ENCODE measurements at places on chromosomes 1 and 21.

GRCh38 chr1:51583532-51583931 is 33.4 kb upstream of the OSBPL9 start:
- DNase-seq: no peak

DNA sequence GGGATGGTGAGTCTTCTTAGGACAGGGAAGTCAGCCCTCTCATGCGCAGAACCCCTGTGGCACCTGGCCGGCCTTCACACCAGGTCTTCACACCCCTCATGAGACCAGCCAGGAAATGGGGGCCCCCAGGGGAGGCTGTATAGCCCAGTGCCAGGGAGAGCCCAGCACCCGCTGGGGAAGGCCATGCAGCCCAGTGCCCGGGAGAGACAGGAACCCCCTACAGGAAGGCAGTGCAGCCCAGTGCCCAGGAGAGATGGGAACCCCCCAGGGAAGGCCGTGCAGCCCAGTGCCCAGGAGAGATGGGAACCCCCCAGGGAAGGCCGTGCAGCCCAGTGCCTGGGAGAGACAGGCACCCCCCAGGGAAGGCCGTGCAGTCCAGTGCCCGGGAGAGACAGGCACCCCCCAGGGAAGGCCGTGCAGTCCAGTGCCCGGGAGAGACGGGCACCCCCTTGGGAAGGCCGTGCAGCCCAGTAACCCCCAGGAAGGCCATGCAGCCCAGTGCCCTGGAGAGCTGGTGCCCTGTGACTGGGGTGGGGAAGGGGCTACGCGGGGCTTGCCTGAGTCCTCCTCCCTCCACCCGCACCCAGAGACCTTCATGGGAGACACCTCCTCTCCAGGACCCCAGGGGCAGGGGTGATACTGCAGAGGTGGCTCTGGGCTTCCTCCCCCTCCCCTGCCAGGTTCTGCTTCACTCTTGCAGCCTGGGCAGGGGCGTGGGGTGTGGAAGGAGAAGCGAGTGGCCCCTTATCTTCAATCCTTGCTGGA is 110.5 kb upstream of the COL6A1 start:
- no peak for DNase-seq

GRCh38 chr21:18204931-18205330 is 39.7 kb upstream of the CHODL start:
- DNase-seq: no peak

GRCh38 chr1:246157516-246157915 is 349.6 kb downstream of the SMYD3 start:
- DNase-seq: no peak

GRCh38 chr1:67983867-67984266 is 66.6 kb downstream of the DIRAS3 start:
- DNase-seq: no peak

DNA sequence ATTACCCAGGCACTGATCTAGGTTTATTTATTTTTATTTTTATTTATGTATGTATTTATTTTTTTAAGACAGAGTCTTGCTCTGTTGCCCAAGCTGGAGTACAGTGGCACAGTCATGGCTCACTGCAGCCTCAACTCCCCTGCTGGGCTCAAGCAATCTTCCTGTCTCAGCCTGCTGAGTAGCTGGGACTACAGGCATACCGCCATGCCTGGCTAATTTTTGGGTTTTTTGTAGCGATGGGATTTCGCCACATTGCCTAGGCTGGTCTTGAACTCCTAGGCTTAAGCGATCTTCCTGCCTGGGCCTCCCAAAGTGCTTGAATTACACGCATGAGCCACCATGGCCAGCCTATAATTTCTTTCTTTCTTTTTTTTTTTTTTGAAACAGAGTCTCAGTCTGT is 9.4 kb downstream of the PHACTR4 start:
- DNase-seq: no peak

GRCh38 chr1:228010921-228011320 is 4.1 kb downstream of the WNT3A start:
- no peak for DNase-seq

- no peak for DNase-seq
These were observed 7.9 kb downstream of the SPSB1 start for GRCh38 chr1:9300573-9300972.

DNA sequence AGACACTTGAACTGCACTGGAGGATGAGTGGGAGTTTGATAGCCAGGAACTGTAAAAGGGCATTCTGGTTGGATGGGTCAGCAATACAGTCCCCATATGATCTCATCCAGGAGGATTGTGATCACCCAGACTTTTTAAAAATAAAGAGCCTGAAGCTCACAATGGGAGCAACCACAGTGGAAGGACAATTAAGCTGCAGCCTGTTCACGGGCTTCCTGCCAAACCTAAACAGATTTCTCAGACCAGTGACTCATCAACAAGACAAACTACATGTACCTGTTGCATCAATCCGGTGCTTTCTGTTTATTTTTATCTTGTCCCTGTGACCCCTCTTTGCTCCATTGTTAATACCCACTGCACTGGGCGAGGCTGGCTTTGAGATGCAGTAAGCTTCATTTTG is 52.3 kb downstream of the PAPPA2 start:
- DNase-seq: no peak

Measured in stimulated activated CD4-positive, alpha-beta T cell treated with anti-CD3 and anti-CD28 coated beads, Interleukin-2, amount 100 ng/mL, for 48 hours (primary cell).